Inflammatory macrophage (primary cell): ENCODE measurements at places on chromosomes 2 and 18.
A peak's percentile ranks its signal among the peaks of the same experiment; 100 is the strongest.

DNA sequence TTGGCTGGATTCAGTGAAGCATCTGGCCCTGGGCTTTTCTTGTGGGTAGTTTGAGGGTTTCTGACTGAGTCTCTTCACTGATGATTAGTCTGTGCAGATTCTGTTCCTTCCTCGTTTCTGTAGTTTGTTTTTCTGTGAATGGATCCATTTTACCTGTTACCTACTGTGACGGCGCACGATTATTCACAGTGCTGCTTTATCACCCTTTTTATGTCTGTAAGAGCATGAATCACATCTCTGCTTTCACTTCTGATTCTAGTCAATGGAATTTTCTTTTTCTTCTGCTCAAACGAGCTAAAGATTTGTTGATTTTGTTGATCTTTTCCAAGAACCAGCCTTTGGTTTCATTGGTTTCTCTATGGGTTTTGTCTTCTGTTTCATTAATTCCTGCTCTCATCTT lies 60.8 kb downstream of the SLC66A2 start:
- DNase-seq: no peak

- no peak for DNase-seq
Measured at GRCh38 chr2:204365811-204366210, 179.5 kb upstream of the PARD3B start.

GRCh38 chr2:127649100-127649611 lies 3.2 kb downstream of the GPR17 start:
- no peak for DNase-seq

DNA sequence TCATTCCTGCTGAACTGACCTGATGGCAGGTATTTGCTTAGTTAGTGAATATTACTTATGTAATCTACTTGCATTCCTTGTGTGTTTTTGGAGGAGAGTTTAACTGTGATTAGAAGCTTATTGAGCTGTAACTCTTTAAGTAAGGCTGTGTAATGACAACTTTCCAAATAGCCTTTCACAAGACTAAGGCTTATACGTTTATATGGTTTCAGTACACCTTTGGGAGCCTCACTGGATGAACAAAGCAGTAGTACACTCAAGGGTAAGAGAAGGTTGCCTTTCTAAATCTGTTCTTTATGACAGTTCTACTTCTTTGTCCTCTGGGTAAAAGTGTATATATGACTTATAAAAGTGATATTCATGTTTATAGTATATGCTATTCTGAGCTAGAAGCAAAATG lies 4.3 kb downstream of the ITPRID2 start:
- no peak for DNase-seq

GRCh38 chr2:19102696-19103423 lies 255.6 kb downstream of the OSR1 start:
- DNase-seq: no peak

GRCh38 chr2:112118148-112118547 lies 20.0 kb upstream of the FBLN7 start:
- DNase-seq: no peak

DNA sequence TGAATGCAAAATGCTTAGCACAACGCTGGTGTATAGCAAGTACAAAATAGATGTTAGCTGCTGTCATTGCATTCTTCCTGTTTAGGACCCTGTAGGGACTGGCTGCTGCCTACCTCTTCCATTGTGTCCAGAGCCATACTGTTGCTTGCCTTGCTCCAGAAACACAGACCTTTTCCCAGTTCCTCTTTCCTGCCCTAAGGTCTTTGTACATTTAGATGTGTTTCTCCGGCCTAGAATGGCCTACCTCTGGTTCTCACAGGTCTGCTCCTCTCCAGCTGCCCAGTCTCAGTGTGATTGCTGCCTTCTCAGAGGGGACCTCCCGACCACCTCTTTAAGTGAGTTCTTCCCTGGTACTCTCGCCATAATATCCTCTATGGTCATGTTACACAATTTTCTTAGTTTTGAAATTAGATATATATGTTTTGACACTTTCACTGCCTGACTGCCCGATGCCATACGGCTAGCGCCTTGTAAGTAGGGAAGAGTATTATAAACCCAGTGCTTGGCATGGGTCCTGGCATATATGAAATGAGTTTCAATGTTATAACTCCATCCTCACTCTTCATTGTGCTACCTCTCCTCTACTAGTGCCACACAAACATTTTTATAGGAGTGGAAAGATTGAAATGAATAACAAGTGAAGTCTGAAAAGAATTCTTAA lies 48.3 kb downstream of the RFTN2 start:
- peak; percentile 32 for DNase-seq

- no peak for DNase-seq
Measured at GRCh38 chr2:158921599-158922408, 46.6 kb upstream of the TANC1 start.

- no peak for DNase-seq
Measured at GRCh38 chr18:3251963-3252277, 4.3 kb downstream of the MYL12A start.

DNA sequence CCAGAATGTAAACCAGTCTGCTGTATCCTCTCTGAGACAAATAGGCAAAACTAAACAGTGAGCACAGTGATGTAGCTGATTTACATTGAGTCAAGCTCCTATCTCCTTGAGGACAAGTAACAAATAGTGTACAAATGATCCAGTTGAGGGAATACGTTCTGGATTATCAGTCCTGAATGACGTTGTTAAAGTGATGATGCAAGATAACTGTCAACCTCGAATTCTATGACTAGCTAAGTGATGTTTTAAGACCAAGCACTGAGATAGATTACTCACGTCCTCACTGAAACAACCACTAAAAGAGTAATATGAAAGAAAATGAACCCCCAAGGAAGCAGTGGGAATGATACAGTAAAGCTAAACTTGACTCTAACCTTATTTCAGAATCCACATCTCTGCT lies 46.8 kb downstream of the SMC6 start:
- DNase-seq: no peak

DNA sequence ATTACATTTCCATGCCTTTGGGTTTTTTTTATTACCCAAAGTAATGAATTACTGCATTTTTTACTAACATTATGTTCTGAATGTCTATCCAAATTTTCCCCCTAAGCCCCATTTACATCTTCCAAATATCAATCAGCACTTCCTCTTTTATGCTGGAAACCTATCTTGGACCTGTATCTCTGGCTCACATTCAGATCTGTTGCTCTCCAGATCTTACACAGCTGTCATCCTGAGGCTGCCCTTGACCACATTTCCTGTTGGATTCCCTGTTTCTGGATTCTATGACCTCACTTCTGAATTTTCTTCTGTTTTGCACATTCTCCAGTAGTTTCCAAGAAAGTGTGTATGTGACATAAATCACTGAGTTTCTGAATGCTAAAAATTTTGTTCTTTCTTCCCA lies 146.7 kb downstream of the PDE1A start:
- no peak for DNase-seq

- peak; percentile 86 for DNase-seq
Measured at GRCh38 chr2:197248623-197249022, 62.0 kb downstream of the ANKRD44 start.

DNA sequence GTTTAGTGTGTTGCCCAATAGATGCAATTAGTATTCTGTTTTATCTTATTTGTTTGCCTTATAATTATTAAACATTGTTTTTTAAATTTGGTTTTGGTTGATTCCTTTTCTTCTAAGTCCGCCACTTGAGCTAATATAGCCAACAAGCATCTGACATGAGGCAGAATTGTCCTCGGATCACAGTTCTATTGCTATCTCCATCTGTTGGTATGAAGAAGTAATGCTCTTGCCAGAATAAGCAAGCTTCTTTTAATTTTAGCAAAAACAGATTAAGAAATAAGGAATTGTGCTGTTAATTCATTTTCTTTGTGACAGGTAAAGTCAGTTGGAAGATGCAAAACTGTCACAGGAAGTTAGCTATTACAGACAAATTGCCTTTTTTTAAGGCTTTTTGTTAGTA lies 54.3 kb downstream of the R3HDM1 start:
- DNase-seq: no peak

GRCh38 chr2:9939587-9940485 lies 11.7 kb upstream of the GRHL1 start:
- no peak for DNase-seq

DNA sequence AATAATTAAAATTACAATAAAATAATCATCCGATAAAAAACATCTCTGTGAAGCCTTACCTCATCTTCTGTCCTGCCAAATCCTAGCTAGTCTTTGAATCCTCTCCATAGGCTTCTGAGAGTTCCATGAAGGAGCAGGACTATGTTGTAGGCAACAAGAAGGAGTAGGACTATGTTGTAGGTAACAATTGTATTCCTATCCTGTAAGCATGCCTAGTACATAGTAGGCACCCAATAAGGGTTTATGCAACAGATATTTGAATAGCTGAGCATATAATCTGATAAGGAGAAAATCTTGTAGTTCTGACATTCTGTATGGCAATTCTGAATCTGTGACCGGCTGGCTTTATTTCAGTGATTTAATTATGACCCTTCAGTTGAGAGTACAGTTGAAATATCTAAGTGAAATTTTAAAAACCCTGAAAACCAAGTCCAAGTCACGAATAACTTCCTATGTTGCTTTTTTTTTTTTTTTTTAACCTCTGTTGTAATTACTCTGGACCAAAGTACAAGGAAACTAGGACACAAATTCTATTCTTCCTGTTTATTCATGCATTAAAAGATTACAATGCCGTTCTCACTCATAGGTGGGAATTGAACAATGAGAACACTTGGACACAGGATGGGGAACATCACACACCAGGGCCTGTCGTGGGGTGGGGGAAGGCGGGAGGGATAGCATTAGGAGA lies 27.8 kb downstream of the VWA3B start:
- no peak for DNase-seq

GRCh38 chr2:45763255-45763654 lies 111.8 kb downstream of the PRKCE start:
- no peak for DNase-seq

GRCh38 chr2:190977505-190977904 lies 36.5 kb downstream of the STAT1 start:
- no peak for DNase-seq

- no peak for DNase-seq
Measured at GRCh38 chr18:44719519-44720060, 38.9 kb downstream of the SETBP1 start.

DNA sequence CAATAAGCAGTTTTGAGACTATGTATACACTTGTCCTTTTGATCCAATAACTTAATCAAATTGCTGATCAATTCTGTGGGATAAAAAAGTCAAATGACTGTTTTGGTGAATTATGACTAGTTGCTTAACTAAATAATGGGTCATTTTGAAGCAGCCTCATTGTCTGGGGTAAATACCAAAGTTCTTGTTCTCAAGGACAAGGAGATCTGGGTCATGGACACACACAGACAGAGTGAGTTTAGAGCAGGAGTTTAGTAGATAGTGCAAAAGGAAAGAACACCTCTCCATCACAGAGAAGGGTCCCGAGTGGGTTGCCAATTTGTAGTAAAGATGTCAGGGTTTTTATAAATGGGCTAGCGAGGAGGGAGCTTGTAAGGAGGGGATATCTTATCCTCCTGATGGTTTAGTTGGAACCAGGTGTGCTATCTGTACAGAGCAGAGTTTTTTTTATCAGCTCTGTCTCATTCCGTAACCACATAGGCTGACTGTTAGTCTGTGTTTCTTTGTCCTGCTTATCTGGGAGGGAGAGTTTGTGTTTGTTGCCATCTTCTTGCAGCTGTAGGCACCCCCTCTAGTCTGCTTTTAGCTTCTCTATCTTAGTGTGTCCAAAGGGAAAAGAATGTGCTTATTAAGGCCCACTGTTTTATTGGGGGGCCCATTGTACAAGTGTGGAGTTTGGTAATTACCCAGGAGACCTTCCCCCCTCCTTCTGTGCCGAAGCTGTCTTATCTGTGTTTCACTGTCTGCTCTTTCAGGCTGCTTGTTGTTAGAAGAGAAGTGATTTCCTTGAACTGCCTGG lies 48.7 kb upstream of the C1GALT1C1L start:
- no peak for DNase-seq

- DNase-seq: no peak
Measured at GRCh38 chr2:123035541-123035940, 989.5 kb upstream of the CNTNAP5 start.

DNA sequence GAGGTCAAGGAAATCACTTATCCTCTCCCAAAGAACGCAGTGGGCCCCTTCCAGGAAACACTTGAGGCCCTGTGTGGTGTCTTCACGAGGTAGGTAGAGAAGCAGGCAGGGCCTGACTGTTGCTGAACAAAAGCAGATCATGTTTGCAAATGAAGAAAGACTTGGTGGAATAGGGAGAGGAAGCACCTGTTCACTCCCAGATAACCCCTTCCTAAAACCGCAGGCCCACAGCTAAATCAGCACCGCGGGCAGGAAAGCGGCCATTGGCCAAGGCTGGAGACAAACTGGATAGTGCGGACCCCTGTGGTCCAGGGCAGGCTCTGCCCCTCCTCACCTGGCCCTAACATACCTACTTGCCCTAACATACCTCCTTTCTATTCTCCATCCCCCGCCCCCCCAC lies 64.9 kb upstream of the KLHL29 start:
- DNase-seq: no peak

DNA sequence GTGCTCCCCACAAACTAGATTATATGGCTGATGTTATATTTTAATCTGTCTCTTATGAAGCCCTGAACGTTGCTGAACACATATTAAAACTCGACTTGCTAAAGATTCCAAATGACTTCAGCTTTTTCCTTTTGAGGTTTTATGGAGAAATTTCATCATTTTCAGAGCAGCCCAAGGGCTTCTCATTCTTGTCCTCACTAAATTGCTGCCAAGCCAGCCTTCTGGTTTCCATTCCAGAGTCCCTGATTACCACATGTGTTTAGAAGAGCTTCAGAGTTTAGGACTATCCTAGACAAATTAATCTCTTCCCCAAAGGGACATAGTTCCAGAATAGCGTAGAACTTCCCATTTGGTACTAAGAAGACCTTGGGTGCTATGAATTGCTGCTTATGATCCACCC lies 77.8 kb upstream of the CCDC195 start:
- no peak for DNase-seq

DNA sequence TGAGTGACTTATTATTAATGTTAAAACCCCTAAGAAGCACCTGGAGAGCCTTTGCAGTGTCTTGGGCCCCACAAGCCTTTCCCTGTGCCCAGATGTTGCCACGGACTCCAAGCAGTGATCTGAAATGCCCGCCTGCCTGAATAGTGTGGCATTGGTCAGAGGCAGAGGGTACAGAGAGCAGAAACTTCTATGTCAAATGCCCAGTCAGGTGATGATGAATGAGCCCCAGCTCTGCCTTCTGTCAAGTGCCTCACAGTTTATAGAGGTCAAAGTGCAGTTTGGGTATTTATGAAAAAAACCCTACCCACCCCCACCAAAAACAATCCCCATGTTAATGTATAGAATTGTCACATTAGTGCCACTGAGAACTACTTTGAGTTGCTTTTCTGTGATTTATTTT lies 170.0 kb upstream of the SIX3 start:
- no peak for DNase-seq

- no peak for DNase-seq
Measured at GRCh38 chr2:188601927-188602326, 310.3 kb downstream of the GULP1 start.
